ENCODE measurements at places on chromosomes 7 and 10.

DNA sequence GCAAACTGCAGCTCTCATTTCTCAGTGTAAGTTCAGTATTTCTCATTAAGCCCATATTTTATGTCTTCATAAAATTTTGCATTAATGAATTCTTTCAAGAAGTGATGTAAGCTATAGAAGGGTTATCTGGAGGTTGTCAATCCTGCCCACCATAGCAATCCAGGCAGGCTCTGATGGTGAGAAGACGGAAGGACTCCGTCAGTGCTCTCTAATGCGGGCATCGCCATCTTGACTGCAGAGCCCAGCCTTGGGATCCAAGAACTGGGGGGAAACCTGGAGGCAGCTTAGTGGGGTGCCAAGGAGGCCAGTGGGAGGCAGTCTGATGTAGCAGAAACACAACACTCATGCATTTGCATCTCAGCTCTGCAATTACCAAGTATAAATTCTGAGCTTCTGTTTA is 707.4 kb upstream of the NRP1 start:
- no peak for DNase-seq

- no peak for DNase-seq
Measured at GRCh38 chr7:78558566-78558965, 760.0 kb downstream of the PHTF2 start.

- no peak for DNase-seq
Measured at GRCh38 chr10:98536551-98536950, 89.8 kb upstream of the HPS1 start.

- no peak for DNase-seq
Measured at GRCh38 chr7:19215412-19215811, 70.2 kb upstream of the FERD3L start.

GRCh38 chr10:110642204-110643034 is 1.7 kb upstream of the RBM20 start:
- DNase-seq: no peak

- no peak for DNase-seq
Measured at GRCh38 chr7:29370531-29371314, 176.1 kb downstream of the CHN2 start.

DNA sequence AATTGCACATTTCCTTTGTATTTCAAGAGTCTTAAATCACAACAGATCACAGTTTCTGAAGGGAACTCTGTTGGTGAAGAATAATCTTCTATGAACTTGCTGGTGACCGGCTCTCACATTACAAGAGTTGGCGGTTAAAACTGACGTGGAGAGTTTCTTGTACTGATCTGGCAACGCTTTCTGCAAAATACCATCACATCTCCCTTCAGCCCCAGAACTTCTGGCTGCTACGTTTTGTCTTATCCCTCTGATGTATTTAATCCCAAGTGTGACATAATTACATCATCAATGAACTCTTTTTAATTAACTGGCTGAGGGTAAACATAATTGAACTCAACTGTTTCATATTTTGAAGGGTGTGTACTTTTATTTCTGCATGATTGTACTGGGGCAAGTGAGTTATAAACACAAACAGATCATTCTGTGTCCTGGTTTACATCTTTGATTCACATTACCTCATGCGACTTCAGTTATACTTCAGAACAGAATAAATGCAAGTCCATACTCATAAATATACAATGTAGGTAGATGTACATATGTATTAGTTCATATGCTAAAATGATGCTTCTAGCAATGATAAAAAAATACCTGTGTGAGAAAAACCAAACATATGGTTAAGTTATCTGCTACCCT is 105.1 kb upstream of the NPVF start:
- DNase-seq: no peak

DNA sequence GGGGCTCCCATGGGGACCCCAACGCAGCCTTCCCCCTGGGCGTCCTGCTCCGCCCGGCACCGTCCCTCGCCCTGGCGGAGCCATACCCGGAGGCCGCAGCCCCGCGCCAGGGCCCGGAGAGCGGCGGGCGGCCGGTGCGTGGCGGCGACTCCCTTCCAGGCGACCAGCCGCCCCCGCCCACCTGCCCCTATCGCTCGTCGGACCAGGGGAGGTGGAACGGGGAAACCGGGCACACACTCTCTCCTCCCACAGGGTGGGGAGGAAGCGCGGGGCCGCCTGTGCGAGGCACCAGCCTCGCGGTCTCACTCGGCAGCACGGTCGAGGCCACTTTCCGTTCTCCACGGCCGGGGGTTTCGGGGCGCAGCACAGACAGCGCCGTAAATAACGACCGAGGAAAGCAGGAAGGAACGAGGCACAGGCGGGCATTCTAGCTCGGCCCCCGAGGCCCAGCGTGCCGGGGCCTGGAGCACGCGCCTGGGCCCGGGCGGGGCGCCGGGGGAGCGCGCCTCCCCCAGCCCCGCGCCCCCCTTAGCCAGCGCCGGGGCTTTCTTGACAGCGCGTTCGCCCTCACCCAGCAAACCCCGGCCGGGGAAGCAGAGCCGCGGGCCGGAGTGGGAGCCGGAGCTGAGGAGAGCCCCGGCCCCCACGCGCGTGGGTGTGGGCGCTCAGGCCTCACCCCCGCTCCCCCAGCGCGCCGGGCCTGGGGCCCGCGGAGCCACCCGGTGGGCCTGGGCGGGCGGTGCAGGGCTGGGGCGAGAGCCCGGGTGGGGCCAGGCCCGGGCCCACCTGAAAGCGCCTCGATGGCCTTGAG is 936 bp downstream of the IGF2BP3 start:
- peak; percentile 9 for DNase-seq

DNA sequence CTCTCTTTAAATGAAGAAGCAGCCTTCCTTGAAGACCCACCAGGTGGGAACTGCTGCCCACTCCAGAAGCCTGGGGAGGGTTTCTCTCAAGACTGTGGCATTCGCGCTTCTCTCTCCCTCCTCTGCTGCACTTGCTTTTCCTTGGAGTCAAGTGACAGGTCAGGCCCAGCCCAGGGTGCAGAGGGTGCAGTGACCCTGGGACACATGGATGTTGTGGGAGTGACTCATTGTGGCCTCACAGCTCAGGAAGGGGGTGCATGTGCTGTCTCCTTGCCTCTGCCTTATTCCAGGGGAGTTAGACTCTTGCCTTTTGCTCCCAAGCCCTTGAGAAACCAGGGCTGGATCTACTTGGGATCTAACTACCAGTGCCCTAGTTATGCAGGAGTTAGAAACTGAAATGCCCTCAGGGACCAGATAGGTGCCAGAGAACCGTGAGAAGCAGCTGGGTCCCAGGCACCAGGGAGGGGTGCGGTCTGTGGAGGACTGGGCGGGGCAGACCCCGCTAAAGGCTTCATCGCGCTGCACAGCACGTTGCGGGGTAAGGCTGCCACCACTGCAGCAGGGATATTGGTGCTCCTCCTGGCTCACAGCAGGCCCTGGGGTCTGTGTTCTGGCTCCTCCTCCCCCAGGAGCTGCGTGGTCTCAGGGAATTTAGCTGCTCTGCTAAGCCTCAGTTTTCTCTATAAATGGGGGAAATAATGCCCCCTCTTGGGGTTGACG is 11.4 kb downstream of the FAM241B start:
- no peak for DNase-seq

DNA sequence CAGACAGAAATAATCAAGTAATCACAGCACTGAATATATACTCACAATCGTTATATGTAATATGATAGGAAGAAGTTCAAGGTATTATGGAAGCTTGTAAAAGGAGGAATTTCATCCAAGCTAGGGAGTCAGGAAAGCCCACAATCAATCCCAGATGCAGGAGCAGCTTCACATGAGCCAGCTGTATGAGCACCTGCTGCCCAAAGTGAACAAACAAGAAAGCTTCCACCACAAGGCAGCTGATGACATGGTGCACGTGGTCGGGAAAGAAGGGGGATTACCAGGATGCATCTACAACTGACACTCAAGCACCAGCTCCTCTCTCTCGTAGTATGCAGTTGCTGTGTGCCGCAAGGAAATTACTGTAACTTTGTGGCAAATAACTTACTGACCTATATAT is 225.2 kb downstream of the XPNPEP1 start:
- no peak for DNase-seq

- no peak for DNase-seq
Measured at GRCh38 chr10:131832056-131832685, 68.6 kb upstream of the PPP2R2D start.

GRCh38 chr7:11474902-11475585 is 357.0 kb downstream of the THSD7A start:
- DNase-seq: no peak

- DNase-seq: no peak
Measured at GRCh38 chr10:113340282-113340681, 212.6 kb upstream of the HABP2 start.

DNA sequence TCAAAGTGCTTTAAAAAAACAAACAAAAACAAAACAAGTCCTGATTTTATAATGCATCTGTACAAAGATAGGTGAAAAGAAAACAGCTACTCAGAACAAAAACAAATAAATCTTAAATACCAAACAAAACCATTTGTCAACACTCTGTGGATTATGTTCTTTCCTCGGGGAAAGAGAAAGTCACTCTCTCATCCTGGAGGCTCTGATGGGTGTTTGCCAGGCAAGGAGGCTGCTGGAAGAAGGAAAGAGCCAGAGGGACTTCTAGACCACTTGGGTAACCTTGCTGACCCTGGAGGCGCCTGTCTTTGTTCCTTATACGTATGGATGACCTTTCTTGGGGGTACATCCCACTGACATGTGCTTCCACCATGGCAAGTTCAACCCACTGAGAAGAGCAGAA is 92.8 kb downstream of the ZRANB1 start:
- no peak for DNase-seq

- DNase-seq: no peak
Measured at GRCh38 chr7:150875791-150876190, 23.5 kb downstream of the AOC1 start.

DNA sequence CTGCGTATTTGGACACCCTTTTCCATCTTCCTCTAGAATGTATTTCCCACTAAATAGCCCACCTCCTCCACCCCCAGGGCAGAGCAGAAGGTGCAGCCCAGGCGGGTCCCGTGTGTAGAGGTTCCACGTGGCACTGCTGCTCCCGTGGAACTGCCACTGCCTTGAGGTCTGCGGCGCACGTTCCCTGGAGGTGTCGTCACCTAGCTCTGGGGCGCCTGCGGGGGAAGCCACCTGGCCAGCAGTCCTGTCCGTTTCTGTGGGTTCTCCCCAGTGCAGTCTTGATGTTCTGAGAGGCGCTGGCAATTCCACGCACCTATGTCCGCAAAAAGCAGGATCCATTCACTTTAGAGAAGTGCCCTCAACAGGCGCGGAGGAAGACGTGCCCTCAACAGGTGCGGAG is 21.9 kb downstream of the BNIP3 start:
- no peak for DNase-seq

- no peak for DNase-seq
Measured at GRCh38 chr10:106947643-106948042, 216.9 kb downstream of the SORCS1 start.

GRCh38 chr10:37549054-37549453 is 308.4 kb downstream of the ZNF248 start:
- no peak for DNase-seq

DNA sequence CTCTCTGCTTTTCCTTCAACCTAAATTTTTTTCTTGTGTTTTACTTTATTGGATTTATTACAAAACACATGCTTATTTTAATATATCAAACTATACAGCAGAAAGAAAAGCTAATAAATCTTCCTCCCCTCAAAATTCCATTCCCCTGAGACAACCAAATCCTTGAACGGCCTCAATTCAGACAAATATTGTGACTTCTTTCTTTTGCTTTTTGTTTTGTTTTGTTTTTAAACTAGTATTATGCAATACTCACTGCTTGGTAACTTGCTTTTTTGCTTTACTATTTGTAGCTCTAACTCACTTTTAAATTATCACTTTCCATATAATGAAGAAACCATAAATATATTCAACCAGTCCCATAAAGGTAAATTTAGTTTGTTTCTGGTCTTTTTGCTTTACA is 59.4 kb upstream of the CDK1 start:
- DNase-seq: no peak

- no peak for DNase-seq
Measured at GRCh38 chr10:58220769-58221451, 46.8 kb downstream of the IPMK start.

DNA sequence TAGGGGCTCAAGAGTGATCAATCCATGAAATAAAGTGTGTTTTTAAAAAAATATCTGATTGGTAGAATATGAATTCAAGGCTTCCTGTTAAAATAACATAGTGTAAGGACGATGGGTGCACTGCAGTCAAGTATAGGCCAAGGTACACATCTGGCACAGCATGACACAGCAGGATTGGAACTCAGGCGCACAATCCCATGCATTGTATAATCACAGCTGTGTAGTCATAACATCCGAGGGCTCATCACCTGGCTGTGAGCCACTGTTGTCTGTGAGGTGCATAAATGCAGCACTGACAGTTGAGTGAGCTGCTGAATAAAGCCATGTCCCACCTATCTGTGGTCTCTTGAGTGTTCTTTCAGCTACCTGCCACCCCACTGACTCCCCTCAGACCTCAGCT is 142.3 kb upstream of the HPS1 start:
- no peak for DNase-seq

DNA sequence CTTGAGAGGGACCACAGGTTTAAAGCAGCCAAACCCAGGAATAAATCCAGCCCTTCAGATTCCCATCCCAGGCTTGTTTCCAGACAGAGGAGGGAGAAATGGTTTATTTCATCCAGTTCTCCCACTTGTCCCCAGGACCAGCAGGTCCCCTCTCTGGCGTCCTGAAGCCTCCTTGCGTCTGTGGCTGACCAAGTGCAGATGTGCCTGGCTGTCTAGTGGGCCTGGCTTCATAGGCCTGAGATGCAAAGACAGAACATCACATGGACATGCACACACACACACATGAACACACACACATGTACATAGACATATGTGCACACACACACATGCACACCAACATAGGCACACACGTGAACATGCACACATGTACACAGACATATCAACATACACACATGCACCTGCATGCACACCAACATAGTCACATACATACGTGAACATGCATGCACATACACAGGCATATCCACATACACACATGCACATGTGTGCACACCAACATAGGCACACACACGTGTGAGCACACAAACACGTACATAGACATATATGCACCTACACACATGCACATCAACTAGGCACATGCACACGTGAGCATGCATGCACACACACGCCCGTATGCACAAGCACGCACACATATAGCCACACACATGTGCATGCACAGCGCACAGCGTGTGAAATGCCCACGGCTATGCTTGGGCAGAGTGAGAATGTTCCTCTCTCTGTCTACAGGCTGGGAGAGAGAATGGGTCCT is 10.7 kb downstream of the FOXL3 start:
- no peak for DNase-seq

- no peak for DNase-seq
Measured at GRCh38 chr7:45688382-45688781, 114.2 kb downstream of the ADCY1 start.

DNA sequence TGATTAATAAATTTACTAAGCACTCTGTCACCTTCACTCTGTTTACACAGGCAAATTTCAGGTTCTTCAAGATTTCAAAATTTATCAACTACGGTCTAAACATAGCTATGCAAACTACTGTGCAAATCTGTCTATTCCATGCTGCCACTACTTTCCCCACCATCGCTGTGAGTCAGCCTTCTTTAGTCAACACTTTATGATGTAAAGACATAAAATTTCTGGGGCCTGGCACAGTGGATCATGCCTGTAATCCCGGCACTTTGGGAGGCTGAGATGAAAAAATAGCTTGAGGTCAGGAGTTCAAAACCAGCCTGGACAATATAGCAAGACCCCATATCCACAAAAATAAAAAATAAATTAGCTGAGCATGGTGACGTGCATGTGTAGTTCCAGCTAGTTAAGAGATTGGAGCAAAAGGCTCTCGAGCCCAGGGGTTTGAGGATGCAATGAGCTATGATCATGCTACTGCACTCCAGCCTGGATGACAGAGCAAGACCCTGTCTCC is 42.6 kb downstream of the CNOT4 start:
- no peak for DNase-seq

GRCh38 chr7:102447311-102447710 is 13.9 kb downstream of the ORAI2 start:
- DNase-seq: no peak
